ENCODE measurements at places on chromosomes 6 and 20.

GRCh38 chr20:24620937-24621519 is 151.6 kb downstream of the SYNDIG1 start:
- DNase-seq, result no peak

GRCh38 chr6:5314191-5314865 is 53.0 kb downstream of the FARS2 start:
- no peak for DNase-seq

DNA sequence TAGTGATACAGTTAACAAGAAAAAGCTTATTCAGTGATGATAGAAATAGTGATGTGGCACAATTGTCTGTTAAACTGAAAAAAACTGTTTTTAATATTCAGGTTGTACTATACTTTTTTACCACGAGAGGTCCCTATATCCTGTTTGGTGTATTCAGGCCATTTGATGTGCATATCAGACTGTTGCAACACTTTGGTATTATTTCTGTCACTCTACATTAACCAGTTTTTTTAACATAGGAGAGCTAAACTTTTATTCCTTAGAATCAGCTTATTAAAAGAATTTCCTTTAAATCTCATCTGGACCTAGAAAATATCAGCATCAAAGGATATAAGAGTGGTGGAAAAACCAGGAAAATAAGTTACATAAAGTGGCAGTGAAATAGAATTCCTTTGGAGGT is 36.8 kb downstream of the TSPYL4 start:
- DNase-seq, result no peak

- DNase-seq, result no peak
Measured at GRCh38 chr6:33414592-33415271, 3.2 kb downstream of the CUTA start.

DNA sequence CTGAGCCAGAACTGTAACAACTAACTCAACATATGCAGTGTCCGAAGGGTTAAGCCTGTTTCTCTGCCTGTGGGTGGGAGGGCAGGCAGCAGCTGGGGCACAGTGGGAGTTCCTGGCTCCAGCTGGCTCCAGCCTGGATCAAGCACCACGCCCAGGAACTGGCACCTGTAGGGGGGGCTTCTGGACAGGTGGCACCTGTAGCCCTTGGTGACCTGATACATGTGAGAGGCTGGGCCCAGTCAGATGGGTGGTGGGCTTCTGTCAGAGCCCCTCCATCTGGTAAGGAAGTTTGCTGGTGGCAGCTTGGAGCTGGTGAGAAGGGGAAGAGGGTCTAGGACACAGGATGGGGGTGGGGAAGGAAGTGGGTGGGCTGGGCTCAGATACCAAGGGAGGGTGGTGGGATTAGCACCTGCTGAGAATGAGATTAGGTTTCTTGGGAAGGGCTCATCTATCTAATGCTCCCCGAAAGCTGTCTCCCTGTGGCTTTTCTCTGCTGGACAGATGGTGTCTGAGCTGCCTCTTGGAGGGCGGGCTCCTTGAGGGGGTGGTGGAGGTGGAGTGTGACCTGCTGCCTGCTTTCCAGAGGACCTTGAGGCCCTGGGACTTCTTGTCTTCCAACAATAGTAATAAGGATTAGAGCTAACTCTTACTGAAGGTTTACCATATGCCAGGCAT is 28.5 kb downstream of the BCL2L1 start:
- no peak for DNase-seq

DNA sequence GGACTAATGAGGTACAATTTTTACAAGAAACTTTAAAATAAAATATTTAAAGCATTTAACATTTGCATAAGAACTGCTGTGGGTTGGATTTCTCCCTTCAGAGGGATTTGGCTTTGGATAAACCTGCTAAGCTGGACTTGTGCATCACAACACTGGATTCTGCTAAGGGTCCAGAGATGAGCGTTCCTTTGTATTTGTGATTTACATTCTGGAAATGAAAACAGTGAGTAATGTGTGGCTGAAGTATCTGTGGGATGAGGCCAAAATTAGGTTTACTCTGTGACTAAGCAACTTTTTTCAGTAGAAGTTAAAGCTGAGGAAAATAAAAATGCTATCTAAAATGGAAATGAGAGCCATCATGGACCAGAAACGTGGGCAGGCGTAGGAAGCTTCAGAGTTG is 494.3 kb downstream of the EPM2A start:
- no peak for DNase-seq

Measured in SW 1271 (cell line).